ENCODE measurements at places on chromosomes 7 and 10.

GRCh38 chr7:18978108-18978495 lies 139.3 kb downstream of the TWIST1 start:
- DNase-seq: no peak

DNA sequence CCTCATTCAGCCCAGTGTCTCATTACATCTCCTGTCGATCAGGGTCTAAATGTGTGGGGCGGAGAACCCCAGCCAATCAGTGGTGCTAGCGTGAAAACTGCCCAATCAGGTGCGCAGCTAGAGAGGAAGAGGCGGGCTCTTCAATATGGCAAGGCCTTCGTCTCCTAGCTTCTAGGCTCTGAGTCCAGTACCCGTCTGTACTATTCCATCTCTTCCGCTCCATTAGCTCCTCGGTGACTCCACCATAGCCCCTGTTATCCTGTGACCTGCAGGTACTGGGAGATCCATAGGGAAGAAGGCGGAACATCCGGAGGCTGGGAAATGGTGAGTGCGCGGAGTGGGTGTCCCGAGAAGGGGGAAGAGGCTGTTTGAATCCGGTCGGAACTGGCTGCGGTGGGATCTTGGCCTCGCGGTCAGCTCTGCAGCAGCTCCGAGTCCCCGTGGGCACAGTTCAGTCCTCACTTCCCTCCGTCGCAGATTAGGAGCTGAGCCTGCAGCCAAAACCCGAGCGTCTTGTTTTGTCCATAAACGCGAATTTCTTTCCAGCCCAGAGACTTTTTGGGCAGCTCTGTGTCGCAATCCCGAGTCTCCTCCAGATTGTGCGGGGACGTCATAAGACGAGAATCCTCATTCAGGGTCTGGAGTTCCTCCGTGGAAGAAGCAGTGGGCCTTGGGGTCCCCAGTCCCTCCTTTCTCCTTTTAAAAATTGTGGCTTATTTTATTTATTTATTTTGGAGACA lies at the start of gene ZNF727:
ZNF727 (plus strand) TSS at position 134 of the 740 bp plus-strand sequence; CDS start at position 322, 188 bp downstream.
- DNase-seq: peak; percentile 11

DNA sequence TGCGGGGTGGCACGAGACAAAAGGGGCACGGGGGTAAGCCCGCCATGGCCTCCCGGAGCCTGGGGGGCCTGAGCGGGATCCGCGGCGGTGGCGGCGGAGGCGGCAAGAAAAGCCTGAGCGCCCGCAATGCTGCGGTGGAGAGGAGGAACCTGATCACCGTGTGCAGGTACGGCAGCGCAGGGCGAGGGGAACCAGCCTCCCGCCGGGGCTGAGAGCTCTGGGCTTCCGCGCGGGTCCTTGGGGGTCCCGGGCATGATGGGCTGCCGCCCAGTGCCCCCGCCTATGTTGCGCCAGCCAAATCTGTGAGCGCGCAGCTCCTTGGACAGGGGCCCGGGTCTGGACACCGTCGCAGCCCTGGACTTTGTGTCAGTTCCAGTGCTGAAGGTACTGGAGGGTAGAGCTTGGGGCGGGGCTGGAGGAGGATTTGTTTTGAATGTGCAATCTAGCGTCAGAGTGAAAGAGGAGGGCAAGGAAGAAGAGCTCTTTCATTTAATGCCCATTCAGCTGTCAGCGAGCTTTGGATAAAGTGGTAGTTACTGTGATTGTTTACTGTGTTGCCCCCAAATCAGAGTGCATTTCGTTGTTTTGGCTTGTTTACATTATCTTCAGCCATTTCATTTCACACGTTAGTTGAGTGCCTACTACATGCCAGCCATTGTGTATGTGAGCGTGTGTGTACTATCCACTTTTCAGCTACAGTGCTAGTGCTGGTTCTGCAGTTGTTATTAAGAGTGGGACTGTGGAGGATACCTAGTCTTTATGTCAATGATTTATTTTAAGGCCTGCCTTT lies 777 bp downstream of the RUNDC3B start:
- DNase-seq: no peak

- DNase-seq: no peak
Measured at GRCh38 chr10:58017719-58018367, 249.9 kb downstream of the IPMK start.

- DNase-seq: no peak
Measured at GRCh38 chr10:79266084-79266483, 81.2 kb upstream of the PPIF start.

DNA sequence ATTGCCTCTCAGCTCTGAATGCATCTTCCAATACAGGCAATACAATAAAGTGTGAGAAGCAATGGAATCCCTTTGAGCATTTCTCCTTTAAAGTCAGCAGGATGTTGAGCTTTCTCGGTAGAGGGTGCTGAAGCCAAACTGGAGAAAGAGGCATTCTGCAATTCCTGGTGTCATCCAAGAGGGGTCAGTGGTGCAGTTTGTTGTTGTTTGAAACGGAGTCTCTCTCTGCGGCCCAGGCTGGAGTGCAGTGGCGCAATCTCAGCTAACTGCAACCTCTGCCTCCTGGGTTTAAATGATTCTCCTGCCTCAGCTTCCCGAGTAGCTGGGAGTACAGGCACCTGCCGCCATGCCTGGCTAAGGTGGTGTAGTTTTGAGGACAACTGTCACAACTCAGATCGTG lies 486.5 kb downstream of the CALN1 start:
- no peak for DNase-seq

DNA sequence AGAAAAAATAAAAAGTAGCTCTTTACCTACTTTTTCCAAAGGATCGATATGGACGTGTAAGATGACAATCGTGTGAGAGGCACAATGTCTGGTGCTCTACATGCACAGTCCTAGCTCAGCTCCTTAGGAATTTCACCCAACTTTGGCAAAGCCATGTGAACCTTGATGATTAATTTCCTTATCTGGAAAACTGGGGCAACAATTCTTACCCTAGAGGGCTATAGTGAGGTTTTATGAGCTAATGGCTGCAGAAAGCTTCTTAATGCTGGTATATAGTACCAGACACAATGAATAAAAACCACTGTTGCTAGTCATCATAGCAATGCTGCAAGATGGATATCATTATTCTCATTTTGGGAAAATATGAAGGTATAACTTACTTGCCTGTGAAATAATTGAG lies 202.7 kb downstream of the PARD3 start:
- DNase-seq: no peak

DNA sequence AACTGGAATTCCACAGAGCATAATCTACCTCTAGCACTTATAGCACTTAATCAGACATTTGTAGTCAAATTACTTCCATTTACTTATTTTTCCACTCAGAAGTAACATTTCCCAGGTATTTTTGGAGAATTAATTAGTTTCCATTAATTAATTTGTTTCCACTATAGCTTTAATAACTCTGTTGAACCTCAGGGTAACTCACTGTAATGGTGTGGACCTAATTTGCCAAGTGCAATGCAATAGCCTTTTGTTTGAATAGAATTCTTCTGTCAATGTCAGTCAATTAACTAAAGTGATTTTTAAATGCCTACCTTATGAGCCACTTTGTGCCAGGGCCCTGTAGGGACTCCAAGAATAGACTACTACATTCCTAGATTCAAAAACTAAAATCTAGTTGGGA lies 115.4 kb downstream of the CSTF2T start:
- no peak for DNase-seq

DNA sequence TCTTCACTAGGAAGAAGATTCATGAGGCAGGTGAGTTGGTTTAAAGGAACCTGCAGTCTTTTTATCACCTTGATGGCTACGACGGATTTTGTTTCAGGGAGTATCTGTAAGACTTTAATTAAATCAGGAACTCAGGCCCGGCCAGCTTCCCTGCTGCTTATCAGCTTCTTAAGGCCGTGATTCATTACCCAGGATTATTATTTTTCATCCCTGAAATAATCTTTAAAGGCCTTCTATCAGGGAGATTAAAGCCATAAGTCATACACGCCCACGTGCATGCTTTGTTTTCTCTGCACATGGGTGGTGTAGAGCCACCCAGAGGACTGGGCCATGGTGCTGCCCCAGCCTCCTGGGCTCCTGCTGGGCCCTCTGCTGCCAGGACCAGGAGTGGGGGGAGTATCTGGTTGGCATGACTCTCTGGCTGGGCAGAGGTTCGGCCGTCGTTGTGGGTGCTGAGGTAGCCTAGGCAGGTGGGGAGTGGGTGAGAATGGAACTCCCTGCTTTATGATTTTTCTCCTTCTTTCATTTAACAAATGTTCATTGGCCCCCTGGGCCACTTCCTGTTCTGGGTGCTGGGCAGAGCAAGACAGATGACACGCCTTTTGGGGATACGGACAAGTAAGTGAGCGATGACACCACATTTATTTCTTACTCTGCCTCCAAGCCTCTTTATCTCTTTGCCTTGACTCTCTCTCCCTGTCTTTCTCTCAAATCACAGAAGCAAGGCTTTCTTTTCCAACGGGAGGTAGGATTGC lies 39.0 kb upstream of the PCBD1 start:
- no peak for DNase-seq

- no peak for DNase-seq
Measured at GRCh38 chr7:69038915-69039314, 559.4 kb upstream of the AUTS2 start.

GRCh38 chr7:55365205-55365674 lies at the start of gene LANCL2:
Gene LANCL2, plus strand, starts transcription at chr7:55365337. Its CDS starts 689 bp downstream, at chr7:55366026.
- no peak for DNase-seq

DNA sequence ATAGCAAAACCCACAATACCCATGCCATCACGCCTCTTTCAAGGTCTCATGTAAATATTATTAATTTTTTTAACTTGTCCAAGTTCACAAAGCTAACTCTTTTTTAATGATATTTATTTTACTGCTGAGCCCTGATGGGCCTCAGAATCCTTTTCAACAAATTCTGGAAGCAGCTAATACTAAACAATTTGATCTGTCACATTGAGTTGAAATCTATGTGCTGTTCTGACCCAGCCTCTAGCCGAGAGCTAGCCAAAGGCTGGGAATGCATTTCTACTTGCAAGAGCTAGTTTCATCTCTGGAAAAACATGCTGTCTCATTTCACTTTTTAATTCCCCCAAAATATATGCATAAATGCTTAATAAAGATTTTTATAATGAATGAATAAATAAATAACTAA lies 47.9 kb downstream of the TFAM start:
- DNase-seq: no peak

- no peak for DNase-seq
Measured at GRCh38 chr10:64175271-64175962, 654.2 kb downstream of the REEP3 start.

- no peak for DNase-seq
Measured at GRCh38 chr7:28530175-28530802, 118.0 kb downstream of the CREB5 start.

- no peak for DNase-seq
Measured at GRCh38 chr7:55265836-55266642, 99.1 kb upstream of the LANCL2 start.

GRCh38 chr7:133185512-133185911 lies 67.4 kb upstream of the EXOC4 start:
- DNase-seq: no peak

DNA sequence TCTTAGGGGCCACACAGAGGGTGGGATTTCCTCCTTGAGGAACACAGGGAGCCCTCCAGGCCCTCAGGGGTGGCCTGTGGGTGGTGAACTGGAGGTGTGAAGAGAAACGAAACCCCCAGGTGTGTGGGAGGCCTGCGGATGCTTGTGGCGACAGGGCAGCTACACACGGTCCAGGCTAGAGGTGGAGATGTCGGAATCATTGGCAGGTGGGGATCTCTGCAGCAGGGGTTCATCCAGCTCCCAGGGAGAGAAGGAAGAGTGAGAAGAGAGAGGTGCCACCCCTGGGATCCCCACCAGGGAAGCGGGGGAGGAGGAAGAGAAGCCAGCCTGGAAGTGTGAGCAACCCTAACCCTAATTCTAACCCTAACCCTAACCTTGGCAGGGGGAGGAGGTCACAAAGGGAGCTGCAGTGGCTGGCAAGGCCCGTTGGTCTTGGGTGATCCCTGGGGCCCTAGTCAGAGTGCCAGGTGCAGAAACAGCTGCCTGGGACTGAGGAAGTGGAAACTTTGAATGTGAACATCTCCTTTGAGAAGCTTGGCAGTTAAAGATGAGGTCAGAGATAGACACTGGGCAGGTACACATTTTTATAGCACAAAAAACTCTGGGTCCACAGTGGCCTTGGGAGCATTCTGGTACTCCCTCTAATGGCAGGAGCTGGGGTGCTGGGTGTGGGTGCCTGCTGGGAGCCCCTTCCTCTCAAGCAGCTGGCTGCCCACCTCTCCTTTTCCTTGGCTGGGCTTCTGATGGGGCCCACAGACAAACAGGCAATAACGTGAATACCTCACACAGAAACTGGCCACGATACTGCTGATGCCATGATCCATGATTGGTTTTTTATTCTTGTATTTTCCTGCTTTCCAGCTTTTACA lies 6.8 kb upstream of the AEBP1 start:
- DNase-seq: no peak

DNA sequence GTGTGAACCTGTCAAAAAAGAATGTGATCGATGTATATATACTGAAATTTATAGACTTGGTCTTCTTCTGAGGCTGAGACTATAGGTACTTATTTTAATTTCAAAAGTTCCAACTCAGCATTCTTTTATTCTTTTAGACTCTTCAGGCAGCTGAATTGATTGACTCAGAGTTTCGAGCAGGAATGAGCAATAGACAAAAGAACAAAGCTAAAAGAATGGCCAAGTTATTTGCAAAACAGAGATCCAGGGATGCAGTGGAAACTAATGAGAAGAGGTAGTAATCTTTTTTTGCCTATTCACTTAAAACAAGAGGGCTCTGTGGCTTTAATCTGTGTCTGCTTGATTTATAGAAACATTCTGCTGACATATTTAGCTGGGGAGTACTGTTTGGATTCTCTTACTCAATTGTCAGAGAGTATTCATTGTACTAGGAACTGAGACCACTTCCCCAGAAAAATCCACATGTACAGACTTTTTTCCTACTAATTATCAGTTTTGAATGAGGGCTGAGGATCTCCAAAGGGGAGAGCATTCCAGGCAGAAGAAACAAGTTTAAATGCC lies 30.1 kb downstream of the BTAF1 start:
- DNase-seq: no peak

DNA sequence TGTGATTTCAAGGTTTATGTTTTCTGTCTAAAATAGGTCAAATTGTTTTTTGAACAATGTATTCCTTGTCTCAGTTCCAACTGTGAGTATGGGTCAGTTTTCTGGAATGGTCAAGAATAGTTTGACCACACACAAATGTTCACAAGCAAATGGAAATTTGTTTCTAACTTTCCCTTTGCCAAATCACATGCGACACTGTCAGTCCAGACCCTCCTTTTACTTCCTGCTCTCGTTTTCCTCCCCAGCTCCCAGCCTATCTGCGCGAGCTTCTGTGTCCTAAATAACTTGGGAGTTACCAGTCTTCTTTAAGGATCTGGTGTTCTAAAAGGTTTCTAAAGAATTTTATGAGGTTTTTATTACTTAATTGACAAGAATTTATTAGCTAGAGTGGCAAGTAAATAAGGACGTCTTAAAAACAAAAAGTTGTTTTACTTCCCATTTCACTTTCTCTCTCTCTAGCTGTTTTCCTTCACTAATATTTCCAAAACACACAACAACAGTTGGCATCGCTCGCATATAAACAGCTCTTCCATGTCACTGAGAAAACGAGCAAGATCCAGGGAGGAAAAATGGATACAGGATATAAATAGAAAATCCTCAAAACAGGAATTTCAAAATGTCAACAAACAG lies 266.1 kb upstream of the KLF6 start:
- no peak for DNase-seq

DNA sequence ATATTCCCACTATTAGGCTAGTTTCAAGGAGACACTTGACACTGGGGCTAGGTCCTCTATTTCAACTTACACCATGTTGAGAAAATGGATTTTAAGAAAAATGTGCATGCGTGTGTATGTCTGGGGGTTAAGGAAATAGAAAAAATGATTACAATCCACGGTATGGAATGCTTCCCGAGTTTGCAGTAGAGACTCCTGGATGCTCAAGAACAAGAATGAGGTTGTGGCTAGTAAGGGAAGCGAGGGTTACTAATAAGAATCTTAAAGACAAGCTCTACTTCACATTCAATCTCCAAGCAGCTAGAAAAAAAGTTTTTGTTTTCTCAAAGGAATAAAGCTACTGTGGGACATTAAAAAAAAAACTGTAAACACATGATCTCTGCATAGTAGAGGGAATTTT lies 54.7 kb downstream of the ANK3 start:
- DNase-seq: no peak
